Activated CD8-positive, alpha-beta T cell treated with anti-CD3 and anti-CD28 coated beads for 36 hours (primary cell): ENCODE measurements at places on chromosomes 6 and 20. TPM values are rescaled to one million over a fixed set of nuclear protein-coding genes. Genes with fewer than 3 reads are reported as not detected.
A peak's percentile ranks its signal among the peaks of the same experiment; 100 is the strongest.

GRCh38 chr6:47376930-47377329 lies 67.2 kb upstream of the TNFRSF21 start:
- peak; percentile 48 for DNase-seq

Gene ADGB
- total RNA-seq = not detected

GRCh38 chr20:48791014-48791413 lies 36.8 kb downstream of the PREX1 start:
- DNase-seq = no peak

Gene DST
- total RNA-seq = 1.7 TPM

Gene TAF4
- total RNA-seq = 15.9 TPM
